Stimulated activated CD8-positive, alpha-beta memory T cell treated with anti-CD3 and anti-CD28 coated beads, Interleukin-4, amount 100 ng/mL, for 4 hours (primary cell): ENCODE measurements at places on chromosomes 7 and 10.

- DNase-seq = no peak
Observed at GRCh38 chr7:6501586-6502564, 49.4 kb downstream of the GRID2IP start.

DNA sequence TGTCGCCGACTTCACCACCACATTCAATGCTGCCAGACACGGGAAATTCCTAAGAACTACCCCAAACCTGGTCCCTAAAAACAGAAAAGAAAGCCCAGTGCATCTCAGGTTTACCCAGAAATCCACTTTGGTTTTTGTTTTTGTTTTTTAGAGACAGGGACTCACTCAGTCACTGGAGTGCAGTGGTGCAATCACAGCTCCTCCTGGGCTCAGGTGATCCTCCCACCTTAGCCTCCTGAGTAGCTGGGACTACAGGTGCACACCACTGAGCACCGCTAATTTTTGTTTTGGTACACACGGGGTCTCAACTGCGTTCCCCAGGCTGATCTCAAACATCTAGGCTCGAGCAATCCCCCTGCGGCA, 22.8 kb downstream of the MAD1L1 start:
- DNase-seq = no peak

DNA sequence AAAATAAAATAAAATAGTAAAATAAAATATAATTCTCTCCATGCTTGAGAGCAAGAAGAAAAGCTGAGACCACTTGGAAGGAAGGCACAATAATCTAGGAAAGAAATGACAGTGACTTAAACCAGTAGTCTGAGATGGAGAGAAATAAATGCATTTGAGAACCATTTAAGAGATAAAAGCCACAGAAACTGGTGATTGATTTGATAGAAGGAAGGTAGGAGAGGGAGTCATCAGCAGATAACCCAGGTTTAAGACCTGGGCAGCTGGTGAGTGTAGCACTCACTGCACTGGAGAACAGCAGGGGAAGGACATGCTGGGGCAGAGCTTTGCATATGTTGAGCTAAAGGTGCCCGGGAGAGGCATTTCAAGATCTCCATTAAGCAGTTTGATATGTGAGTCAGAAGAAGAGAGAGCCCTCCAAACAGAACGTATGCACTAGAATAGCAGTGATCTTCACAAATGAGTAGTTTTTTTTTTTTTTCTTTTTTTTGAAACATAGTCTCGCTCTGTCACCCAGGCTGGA, 268.0 kb downstream of the DYNC1I1 start:
- DNase-seq = no peak

GRCh38 chr7:37540917-37541316, 92.3 kb upstream of the ELMO1 start:
- no peak for DNase-seq

- DNase-seq = no peak
Observed at GRCh38 chr7:1649751-1650326, 20.2 kb upstream of the ELFN1 start.

- no peak for DNase-seq
Observed at GRCh38 chr10:101066896-101067355, 5.1 kb downstream of the KAZALD1 start.

DNA sequence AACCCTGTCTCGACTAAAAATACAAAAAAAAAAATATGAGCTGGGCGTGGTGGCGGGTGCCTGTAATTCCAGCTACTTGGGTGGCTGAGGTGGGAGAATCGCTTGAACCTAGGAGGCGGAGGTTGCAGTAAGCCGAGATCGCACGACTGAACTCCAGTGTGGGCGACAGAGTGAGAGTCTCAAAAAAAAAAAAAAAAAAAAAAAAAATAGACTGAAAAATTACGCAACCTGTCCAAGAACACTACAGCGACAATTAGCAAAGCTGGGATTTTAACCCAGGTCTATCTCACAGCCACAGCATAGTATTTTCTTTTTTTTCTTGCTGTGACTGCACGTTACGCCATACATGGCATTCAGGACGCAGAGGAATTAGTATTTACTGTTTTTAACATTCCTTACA, 1.1 kb upstream of the RABGEF1 start:
- no peak for DNase-seq

GRCh38 chr10:81367132-81367531, 507.9 kb upstream of the NRG3 start:
- DNase-seq = no peak

DNA sequence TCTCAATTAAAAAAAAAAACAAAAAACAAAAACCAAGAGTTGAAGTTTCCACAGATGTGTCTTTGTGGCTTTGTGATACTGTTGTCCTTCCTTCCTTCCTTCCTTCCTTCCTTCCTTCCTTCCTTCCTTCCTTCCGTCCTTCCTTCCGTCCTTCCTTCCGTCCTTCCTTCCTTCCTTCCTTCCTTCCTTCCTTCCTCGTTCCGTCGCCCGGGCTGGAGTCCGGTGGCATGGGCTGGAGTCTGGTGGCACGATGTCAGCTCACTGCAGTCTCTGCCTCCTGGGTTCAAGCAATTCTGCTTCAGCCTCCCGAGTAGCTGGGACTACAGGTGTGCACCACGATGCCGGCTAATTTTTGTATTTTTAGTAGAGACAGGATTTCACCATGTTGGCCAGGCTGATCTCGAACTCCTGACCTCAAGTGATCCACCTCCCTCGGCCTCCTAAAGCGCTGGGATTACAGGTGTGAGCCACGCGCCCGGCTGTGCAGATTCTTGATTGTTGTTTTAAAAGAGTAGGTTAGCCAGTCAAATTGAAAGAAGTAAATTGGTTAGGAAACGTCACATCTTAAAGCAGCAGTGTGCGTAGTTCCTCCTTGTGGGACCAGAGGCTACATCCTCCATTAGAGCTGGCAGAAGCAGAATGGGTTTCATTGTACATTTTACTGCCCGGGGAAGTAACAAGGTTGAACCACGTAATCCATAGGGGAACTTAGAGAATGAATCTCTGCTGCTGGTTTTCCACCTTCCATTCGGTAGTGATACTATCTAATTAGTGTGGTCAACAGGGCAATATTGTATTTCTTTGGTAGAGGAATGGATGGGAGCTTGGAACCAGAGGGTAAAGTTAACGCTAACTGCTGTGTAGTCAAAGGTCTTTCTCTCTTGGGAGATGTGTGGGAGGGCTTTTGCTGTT, 20.6 kb downstream of the DNAJB6 start:
- no peak for DNase-seq

DNA sequence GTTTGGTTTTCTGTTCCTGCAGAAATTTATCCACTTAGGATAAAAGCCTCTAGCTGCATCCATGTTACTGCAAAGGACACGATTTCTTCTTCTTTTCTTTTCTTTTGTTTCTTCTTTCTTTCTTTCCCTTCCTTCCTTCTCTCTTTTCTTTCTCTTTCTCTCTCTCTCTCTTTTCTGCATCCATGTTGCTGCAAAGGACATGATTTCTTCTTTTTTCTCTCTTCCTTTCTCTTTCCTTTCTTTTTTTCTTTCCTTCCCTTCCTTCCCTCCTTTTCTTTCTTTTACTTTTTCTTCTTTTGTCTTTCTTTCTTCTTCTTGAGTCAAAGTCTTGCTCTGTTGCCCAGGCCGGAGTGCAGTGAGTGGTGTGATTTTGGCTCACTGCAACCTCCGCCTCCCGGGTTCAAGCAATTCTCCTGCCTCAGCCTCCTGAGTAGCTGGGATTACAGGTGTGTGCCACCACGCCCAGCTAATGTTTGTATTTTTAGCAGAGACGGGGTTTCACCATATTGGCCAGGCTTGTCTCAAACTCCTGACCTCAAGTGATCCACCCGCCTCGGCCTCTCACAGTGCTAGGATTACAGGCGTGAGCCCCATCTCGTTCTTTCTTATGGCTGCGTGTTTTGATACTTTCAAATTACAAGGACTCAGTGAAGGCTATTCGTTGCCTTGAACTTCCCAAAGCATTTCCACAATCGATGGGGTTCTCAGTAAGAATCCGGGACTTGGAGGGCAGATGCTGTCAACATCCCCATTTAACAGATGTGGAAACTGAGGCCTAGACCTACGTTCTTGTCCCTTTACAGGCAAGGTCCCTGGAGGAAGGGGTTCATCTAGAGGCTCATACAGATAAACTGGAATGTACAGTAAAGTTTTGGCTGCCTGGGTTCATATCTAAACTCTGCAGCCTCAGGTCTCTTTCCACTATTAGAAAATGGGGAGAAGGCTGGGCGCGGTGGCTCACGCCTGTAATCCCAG, 1.9 kb upstream of the GNB2 start:
- no peak for DNase-seq

- DNase-seq = no peak
Observed at GRCh38 chr10:46223064-46223480, 63.7 kb upstream of the ANTXRL start.

DNA sequence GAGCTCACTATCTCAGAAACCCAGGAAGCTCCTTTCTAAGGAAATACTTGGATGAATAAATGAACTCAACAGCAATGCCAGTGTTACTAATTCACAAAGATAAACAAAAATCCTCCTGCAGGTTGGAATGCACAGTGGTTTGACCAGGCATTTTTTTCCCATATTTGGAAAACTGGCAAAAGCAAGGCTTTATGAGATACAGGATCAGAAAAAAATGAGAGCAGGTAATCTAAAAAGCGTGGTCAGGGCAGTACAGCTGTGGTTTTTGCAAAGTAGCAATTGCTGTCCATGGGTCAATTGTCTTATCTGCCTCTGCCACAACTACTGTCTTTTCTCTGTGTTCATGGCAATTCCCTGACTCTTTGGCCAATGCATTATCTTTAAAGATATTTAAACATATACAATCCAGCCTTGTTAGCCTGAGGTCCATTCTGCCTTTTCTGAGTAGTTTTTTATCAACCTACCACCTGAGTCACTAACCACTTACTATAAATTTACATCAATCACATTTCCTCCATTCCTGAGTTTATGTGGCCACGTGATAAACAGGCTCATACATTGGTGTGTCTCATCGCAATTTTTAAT, 564.5 kb upstream of the IGFBP3 start:
- DNase-seq = no peak

DNA sequence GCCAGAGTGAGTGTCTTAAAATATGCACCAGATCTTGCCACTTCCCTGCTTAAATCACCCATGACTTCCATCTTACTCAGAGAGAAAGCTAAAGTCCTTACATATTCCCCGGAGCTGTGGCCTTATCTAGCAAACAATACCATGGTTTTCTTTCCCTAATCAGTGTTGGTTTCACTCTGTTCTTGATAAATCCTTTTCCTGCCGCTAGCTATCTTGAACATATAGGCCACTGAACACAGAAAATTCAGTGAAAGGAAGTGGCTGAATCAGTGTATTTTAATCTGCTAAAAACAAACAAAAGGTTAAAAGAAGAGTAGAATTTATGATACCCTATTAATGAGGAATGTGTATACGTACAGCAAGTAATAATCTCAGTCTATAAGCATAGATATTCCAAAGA, 42.0 kb upstream of the JAZF1 start:
- no peak for DNase-seq

- no peak for DNase-seq
Observed at GRCh38 chr10:72893136-72893798, at the start of gene OIT3. Gene OIT3 (plus strand): TSS chr10:72893739. CDS start chr10:72893799, 60 bp downstream.

GRCh38 chr7:140702774-140703173, 6.3 kb downstream of the NDUFB2 start:
- DNase-seq = no peak

DNA sequence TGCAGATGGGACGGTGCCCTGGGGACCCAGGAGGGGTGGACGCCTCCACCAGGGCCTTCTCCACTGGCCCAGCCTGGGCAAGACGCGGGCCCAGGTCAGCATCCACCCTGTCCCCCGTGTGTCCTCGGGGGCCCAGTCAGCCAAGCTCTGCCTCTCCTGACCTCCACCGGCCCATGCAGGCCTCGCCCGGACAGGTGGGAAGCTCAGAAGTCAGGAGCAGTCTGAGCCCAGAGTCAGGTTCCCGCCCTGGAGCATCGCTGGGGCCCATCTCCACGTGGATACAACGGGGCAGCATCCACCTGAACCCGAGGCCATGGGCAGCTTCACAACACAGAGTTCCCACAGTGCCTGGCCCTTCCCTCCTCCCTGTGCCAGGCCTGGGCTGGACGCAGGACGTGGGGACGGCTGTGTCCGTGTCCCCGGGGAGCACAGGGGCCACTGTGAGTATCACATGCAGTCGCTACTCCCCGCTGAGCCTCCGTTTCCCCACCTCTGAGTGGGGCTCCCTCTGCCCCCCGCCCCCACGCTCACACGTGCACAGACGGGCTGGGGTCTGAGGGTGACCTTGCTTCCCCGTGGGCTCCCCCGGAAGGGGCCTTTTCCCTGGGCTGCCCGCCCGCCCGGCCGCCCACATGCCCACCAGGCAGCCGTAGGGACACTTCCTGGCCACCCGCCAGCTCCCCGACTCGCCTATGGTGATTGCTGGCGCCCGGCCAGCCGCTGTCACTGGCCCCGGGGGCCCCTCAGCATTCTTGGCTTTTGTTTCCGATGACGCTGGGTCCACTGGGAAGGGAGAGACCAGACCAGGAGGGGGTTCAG, 64.3 kb downstream of the PDGFA start:
- DNase-seq = no peak

DNA sequence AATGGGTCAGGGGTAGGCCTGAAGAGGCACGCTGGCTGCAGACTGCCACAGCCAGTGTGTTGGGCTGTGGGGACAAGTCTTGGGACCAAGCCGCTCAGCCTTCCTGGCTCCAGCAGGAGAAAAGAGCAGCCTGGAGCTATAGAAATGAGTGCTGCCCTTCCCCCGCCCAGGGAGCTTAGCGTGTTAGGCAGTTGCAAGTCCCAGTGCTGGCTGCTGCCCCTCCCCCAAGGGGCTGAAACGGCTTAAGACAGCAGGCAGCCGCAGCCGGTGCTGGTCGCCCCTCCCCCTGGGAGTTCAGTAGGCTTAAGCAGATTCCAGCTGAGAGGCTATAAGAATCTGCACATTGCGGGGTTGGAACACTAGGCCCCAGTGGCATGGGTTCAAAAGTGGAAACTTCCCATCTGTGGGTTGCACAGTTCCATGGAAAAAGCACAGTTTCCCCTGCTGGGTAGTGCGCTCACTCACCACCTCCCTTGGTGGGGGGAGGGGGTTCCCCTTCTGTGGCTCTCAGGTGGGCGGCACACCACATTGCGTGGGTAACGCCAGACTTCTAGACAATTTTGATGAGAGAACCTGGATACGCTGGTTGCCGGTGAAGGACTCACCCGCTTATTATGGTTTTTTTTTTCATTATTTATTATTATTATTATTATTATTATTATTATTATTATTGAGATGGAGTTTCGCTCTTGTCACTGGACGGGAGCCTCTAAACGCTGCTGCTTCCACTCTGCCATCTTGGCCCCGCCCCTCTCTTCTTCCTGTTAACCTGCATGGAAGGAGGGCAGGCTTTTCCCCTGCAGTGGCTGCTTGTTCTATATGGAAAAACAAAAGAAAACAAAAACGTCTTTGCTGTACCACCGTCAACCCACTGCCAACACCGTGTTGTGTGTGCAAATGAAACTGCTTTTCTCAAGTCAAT, 151.1 kb downstream of the CXCL12 start:
- no peak for DNase-seq

GRCh38 chr7:12422554-12423320, 19.1 kb upstream of the VWDE start:
- no peak for DNase-seq

GRCh38 chr10:22010973-22011408, 7.5 kb upstream of the DNAJC1 start:
- DNase-seq = no peak
